ENCODE measurements at places on chromosomes 3 and 15.

DNA sequence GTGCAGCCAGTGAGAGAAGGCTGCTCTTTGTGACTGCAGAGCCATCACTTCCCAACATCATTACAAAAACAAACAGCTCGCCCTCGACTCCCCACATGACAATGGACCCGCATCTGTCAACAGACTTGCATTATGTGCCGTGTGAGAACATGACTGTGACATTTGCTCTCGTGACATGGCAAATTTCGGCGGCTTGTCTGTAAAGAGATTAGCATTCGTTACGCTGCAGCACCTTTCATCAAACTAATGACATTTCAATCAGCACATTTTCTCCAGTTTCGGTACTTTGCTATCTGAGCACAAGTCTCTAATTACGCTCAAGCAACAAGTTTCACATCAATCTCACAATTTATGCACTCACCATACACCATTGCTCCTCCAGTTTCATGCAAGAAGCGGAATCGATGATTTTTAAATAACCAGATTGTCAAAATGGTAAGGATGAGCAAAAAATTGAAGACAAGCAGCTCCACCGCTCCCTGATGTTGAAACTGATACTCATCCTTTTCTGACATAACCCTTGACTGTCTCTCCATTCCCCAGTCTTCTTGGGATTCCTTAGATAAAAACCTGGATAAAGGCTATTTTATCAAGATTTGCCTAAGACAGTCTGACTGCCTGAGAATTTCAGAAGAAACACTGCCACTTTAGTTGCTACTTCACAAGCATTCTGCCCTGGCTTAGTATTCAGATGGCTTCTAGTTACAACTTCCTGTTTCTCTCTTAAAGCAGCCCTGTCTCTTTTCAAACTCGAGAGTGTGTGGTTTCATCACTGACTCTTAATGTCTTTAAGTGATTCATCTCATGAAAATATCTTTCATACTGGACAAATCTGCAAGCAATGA lies at the start of gene SLC9A9:
SLC9A9 (minus strand) TSS at position 682 of the 845 bp plus-strand sequence; CDS start at position 536, 146 bp downstream.
- peak; percentile 32 for DNase-seq

- no peak for DNase-seq
Observed at GRCh38 chr3:14802381-14802731, 16.4 kb upstream of the FGD5 start.

DNA sequence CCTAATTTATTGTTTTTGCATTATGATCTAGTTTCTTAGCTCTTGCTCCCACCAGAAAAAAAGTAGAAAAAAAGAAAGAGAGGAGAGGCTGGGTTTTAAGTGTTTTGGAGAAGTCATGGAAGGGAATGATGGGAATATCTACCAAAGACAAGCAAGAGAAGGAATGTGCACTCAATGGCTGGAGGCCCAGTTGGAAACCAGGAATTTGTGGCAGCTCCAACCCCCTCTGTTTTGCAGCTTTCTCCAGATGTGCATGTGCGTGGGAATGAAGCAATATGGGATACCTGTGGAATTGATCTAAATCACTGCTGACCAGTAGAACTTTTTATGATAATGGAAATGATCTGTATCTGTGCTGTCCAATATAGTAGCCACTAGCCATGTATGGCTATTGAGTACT lies 27.1 kb downstream of the EIF2AK4 start:
- no peak for DNase-seq

DNA sequence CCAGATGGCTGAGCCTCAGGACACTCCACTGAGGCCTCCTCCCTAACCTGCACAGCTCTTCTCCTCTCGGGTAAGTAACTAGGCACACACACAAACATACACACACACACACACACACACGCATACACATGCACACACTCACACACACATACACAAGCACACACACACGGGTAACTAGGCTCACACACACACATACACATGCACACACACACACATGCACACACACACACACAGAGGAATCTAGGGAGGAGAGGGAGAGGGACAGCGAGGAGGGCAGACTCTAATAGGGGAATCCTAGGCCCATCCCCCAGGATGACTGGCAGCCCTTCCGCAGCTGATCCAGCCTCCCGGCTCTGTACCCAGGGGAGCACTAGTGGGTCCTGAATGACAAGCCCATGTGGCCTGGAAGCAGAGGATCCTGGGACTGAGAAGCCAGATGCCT lies 177.4 kb upstream of the LINGO1 start:
- DNase-seq, result no peak

- DNase-seq, result no peak
Observed at GRCh38 chr15:23497710-23498111, 50.7 kb upstream of the GOLGA6L2 start.

GRCh38 chr3:72698154-72698917 lies 149.9 kb downstream of the SHQ1 start:
- no peak for DNase-seq

DNA sequence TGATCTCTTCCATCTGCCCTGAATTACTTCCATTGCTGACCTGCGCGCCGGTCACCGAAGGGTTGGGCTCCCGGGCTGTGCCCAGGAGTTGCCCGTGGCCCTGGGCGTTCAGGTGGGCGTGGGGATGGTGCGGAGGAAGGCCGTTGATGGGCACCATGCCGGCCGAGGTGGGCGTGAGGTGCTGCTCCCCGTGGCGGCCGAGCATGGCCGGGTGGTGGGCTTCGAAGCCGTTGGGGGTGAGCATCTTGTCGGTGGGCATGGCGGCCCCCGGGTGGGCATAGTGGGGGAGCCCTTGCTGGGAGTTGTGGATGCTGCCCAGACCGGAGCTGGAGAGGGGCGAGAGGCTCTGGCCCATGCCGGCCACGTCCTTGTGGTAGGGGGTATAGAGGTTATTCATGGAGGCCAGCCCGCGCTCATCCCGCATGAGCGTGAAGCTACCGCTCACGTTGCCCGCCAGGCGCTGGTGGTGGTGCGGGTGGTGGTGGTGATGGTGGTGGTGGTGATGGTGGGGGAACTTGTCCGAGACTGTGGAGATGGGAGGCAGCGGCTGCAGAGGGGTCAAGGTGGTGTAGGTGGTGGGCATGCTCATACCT lies 1.0 kb downstream of the ONECUT1 start:
- no peak for DNase-seq

GRCh38 chr15:67066041-67066958 lies 898 bp downstream of the SMAD3 start:
- DNase-seq, result no peak

- DNase-seq, result no peak
Observed at GRCh38 chr15:100973351-100974111, 54.4 kb downstream of the LRRK1 start.

DNA sequence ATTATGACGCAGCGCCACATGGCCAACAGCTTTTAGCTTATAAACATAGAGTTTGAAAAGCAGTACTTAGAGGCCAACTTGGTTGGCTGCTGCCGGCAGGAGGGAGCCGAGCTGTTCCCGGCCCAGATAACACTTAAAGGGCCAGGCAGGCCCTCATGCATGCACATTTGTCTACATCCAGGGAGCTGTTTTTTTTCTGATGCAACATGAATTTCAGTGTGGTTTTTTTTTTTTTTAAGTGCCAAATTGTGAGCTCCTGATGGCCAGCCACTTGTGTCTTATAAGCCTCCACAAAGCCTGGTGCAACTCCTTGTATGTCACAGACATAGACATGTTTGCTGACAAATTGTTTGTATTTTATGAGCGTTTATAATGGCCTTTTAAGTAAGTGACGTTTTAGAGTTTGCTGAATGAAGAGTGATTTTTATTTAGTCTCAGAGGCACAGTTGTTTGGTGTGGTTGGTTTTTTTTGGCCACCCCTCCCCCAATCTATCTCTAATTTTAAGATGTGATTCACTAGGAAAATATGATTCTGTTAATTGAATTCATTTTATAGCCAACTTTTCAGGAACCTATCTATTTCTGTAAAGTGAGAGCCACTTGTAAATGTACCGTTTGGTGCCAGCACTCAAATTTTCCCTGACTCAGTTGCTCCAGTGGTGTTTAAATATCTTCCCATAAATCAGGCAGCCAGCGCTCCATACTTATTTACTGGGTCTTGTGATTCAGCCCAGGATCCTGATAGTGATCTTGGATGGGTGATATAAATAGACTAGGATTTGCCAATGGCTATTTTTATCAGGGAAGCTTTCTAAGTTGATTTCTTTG lies 134.3 kb downstream of the VGLL4 start:
- DNase-seq, result peak; percentile 53

DNA sequence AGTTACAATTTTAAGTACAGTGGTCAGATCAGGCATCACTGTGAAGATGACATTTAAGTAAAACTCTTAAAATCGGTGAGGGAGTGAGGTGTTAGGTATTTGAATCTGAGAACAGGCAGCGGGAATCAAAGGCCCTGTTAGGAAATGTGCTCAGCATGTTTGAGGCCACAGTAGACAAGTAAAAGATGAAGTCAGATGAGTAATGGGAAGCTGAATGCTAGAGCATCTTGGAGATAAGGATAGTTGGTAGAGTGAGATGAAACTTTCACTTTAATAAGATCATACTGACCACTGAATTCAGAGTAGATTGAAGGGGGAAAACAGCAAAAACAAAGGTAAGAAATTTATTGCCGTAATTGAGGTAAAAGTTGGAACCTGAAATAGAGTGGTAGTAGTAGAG lies 61.6 kb downstream of the DCBLD2 start:
- DNase-seq, result no peak

- DNase-seq, result no peak
Observed at GRCh38 chr3:57893668-57894067, 114.6 kb upstream of the FLNB start.

DNA sequence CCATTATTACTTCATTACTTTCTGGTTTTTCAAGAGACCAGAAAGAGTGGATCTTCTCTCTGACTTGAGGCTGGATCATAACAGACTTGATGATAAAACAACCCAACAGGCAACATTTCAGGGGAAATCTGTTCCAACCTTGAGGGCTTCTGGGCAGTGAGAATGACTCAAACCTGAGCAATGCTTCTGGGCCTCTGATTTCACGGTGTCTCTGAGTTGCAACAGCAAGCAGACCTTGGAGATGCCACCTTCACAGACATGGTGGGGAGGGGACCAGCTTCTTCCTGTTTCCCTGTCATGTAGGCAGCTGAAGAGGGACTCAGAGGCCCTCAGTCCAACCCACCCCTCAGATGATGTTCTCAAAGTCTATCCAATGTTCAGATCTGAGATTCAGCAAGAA lies 104.0 kb downstream of the ABHD5 start:
- no peak for DNase-seq

DNA sequence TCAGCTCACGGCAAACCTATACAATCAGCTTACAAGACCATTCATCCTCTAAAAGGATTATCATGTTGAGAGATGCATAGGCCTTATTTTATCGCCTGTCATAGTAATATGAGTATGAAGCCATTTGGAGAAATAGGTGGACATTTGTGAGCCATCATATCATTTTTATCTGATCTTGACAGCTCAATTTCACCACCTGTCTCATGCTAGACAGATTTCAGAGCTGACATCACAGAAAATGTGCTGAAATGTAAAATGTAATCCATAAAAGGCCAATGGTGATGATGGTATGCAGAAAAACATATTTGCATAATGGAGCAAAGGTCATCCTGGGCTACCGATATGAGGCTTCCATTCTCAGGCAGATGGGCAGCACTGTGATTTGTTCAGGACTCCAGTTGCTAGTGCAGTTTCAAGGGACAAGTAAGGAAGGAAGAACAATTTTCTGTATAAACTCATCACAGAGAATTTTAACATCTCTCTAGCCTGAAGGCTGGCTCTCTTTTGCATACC lies 221.5 kb downstream of the ULK4 start:
- no peak for DNase-seq

DNA sequence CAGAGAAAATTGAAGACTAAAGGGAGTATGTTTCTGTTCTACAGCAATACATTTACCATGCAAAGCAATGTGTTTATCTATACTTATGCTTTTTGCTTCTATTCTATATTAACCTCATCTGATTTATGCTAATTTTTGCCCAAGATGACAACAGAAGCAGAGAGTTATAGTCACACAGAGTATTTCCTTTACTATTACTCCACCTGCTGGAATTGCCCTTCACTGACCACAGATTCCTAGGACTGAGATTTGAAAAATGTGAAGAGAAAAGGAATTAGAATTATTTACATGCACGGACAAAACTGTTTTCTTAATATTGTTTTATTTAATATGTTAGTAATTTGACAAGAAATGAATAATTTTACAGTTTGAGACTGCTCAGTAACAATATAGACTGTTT lies 745.6 kb downstream of the VGLL3 start:
- no peak for DNase-seq

DNA sequence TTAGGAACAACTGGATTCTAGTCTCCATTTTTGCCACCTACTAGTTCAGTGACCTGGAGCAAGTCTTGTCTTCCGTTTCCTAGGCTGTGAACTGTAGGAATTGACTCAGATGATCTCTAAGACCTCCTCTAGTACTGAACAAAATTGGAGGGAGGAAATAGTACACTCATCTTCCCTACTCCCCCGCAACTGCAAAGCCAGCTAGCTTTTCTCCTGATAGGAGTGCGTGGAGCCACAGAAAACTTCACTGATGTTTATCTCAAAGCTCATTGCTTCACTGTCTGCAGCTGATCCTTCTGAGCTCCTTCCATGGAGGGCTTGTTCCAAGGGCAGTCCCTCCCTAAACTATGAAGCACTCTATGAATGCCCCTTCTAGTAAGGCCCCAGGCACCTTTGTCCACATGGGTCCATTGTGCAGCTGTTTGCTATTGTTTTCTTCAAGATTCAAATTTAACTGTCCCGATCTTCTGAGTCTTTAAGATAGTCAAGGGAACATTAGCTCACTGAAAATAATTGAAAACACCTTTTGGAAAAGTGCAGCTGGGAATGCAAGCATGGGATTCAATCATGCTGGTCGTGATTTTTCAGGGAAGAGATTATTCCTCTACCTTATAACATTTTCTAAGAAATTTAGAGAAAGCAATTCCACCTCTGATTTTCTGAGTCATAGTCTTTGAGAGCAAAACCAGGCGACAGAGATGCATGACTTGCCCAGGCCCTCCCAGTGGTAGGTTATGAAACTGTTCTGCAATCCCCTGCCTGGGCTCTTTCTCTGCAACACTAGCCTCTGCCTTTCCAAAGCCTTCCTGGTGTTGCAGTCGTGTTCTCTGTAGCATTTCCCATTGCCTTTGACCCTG lies 24.3 kb downstream of the FILIP1L start:
- no peak for DNase-seq

- DNase-seq, result no peak
Observed at GRCh38 chr3:56003129-56003528, 465.1 kb downstream of the ERC2 start.

- DNase-seq, result no peak
Observed at GRCh38 chr3:100913870-100914648, 79.2 kb downstream of the ABI3BP start.

DNA sequence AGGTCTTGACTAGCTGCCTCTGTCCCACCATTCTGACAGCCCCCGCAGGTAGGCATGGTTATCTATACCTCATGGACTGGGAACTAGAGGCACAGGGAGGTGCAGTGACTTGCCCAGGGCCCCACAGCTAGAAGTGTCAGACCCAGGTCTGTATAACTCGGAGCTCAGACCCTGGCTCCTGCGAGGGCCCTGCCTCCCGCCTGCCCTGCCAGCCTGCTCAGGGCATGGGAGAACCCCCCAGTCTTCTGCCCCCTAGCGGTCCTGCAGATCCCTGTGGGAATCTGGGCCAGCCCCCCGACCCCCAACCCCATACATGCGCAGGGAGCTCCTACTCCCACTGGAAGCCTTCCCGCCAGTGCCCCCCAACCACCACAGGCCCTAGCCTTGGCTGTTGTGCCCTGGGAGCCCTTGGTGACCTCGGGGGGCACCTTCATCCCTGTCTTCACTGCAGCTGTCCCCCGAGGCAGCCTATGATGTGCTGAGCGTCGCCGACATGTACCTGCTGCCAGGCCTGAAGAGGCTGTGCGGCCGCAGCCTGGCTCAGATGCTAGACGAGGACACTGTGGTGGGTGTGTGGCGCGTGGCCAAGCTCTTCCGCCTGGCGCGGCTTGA lies 6.9 kb downstream of the ABTB1 start:
- no peak for DNase-seq

Data from prostate gland (tissue), 2 donors.